Activated CD8-positive, alpha-beta memory T cell treated with anti-CD3 and anti-CD28 coated beads for 1 hour (primary cell): ENCODE measurements at places on chromosomes 3 and 15.

GRCh38 chr3:179829401-179829800 is 176.6 kb downstream of the USP13 start:
- no peak for DNase-seq

- no peak for DNase-seq
These were observed 52.5 kb upstream of the ATP2B2 start for GRCh38 chr3:10557781-10558373.

GRCh38 chr3:16960125-16960524 is 75.4 kb downstream of the PLCL2 start:
- DNase-seq = no peak

DNA sequence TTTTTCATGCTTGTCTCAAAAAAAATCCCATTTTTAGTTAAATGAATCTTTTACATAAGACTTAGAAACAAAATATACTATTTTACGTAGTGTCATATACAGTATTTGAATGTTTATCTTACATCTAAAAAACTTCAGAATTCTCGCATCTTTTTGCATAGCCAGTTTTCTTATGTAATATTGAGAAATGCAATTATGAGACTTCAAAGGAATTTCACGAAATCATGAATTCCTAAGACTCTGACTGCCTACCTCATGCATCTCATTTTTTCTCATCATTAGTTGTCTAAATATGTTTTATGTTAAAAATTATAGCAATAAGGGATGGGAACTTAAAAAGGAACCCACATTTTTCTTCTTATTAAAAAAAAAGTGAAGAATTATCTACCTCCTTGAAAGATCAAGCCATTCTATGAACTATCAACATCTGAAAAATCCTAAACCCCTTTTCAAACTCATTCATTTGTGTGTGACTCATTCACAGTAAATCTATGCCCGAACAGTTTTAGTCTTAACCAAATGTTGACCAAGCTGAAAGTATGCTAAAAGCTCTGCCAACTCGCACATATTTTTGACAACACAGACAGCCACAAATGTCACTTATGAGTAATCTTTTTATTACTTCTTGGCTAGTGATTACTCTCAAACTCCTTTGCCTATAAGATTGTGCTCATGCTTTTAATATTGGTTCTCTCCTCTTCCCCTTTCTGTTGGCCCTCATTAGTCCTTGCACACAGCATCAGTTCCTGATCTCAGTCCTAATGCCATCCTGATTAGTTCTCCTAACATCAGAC is 115.9 kb downstream of the DCLK3 start:
- no peak for DNase-seq

DNA sequence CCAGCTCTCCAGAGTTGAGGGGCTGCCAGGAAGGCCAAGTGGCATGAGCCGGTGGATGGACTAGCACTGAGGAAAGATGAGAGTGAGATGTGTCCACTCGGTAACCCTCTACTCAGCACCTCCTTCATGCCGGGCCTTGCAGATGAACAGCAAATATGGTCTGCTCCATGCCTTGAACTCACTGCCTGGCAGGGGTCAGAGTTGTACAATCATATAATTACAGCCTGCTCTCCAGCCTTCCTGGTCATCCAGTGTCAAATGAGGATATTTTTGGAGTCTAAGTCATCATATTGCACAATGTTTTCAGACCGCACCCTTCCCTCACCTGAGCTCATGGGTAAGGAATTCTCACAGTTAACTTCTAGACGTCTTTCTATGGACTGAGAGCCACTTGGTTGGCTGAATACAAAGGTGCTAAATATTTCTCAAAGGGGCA is 4.9 kb downstream of the MGLL start:
- DNase-seq = no peak

DNA sequence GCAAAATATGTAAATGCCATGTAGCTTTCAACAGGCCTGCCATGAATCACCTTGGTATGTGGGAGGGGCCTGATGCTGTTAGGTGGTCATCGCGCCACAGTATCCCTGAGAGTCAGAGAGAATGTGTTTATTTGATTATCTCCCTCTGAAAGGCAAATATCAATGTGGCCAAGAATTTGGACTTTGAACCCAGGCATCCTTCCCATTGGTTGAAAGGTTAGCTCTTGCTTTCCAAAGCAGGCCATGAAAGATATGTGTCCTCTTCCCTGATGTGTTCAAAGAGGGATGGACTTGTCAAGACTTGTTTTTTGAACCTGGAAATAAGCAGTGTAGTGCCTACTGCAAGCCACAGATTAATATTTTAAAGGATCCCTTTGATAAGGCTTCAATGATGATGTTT is 36.7 kb downstream of the SRP14 start:
- no peak for DNase-seq

DNA sequence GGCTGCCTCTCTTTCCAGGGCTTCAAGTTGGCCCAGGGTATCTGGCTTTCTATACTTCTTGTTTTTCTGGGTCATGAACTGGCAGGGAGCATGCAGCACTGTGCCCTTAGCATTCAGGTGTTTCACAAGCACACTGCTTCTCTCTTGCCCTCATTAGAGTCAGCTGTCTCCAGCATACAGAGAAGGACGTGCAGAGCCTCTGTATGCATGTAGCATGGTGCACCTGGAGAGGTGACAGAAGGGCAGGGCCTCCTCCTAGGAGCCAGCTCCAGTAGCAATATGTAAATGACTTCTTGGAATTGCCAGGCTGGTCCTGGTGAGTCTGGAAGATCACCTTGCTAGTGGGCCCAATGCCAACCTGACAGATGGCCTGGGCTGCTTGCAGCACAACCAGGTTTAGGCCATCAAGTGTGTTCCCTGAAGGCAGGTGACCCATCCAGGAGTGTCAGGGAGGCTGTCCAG is 44.8 kb upstream of the ATP2C1 start:
- no peak for DNase-seq

DNA sequence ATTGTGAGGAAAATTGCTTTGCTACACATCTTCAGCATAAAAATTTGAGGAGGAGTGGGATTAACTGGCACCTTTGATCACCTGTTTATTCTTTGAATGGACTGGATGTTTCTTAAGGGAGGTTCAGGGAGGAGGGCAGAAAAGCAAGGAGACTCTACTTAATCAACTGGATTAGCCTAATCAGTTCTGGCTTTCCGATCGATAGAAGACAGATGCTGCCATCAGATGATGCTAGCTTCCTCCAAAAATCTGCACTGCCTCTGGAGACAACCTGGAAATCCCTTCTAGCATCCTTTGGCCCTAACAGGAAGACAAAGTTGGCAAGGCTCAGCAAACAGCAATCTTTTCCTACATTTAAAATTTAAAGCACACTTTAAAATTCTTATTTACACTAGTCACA is 197.8 kb downstream of the EBLN2 start:
- DNase-seq = no peak

DNA sequence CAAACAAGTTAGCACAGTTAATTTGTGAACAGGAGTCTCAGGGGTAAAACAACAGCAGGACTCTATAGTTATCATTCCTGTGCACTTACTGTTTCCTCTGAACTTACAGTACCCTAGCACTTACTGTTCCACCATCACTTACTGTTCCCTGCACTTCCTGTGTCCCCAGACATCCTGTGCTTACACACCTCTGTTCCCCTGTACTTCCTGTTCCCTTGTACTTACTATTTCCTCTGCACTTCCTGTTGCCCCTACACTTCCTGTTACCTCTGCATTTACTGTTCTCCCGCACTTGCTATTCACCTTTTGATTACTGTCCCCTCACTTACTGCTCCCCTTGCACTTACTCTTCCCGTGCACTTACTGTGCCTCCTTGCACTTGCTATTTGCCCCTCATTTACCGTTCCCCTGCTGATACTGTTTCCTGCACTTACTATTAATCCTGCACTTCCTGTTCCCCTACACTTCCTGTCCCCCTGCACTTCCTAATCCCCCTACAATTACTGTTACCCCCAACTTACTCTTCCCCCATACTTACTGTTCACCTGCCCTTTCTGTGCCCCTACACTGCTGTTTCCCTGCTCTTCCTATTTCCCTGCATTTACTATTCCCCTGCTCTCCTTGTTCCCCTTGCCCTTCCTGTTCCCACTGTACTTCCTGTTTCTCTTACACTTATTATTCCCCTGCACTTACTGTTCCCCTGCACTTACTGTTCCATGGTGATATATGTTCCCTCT is 30.3 kb downstream of the TPRA1 start:
- DNase-seq = no peak

DNA sequence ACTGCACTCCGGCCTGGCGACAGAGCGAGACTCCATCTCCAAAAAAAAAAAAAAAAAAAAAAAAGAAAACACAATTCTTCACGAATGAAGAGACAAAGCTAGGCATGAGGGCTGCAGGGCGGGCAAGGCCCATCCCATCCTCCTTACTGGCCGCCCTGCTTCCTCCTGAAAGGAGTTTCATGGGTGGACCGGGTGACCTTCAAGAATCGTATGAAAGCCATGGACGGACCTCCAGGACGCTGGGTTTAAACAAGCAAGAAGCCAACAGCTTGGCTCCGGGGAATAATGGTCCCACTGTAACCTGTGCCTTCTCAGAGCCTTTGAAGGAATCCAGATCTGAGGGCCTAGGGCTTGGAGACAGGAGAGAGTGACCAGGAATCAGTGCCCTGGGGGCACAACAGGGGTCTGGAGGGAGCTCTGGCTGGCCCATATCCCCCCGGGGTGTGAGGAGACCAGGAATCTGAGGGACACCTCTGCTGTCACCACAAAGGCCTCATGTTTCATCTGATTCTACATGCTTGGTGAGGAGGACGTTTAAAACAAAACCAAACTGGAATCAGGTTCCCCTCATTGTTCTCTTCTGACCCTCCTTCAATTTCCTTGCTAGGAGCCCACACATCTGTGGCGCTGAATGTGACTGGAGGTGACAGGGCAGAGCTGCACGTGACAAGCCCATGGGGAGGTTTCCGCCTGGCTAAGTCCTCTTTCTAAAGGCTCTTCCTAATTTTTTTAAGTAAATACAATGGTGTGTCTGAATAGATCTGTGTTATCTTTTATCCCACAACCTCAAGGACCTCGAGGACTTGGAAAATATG is 46.1 kb downstream of the WHAMM start:
- DNase-seq = no peak

DNA sequence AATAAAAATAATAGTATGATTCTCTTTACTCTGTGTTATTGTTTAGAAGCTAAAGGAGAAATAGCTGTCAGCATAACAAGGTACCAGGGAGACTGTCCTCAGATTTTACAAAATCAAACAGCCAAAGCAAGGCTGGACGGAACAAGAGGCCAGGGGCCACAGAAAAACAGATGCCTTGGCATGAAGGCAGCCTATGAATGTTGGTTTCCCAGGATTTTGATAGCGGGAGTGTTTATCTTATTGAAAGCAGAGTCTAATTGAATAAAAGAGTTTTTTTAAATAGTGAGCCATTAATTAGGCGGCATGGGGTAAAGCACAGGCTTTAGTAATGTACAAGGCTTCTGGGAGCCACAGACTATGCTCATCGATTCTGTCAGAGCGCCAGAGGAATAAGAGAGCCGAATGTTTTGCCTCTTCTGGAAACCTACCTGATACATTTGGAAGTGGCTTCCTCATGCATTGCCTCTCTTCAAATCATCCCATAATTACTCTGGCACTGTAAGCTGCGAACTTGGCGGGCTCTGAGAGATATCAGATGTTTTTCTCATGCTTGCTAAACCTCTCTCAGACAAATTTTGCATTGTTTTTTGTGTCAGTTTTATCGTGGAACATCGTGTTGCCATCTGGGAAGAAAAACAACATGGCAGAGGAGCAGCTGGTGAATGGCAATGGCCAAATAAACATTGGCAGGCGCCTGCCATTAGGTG is 30.4 kb upstream of the TMCO5A start:
- no peak for DNase-seq

GRCh38 chr15:36914466-36914865 is 185.9 kb downstream of the MEIS2 start:
- no peak for DNase-seq

DNA sequence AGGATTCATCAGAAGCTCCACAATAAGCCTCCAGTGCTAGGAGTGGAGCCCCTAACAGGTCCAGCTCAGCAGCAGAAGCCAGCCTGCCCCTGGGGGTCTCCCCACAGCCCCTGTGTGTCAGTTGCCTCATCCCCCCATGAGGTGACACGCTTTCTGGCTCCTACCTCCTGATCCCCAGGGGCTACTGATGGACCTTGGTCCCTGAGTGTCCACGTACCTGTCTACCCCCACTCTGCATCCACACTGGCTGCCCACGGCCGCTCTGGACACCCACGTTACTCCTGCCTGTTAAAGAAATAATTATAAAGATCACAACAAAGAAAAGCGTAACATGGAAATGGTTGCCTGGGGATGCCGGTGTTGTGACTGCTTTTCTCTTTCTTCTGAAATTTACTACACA is 143.1 kb downstream of the CHSY1 start:
- no peak for DNase-seq

GRCh38 chr15:100714749-100715342 is 112.5 kb downstream of the ASB7 start:
- DNase-seq = no peak

DNA sequence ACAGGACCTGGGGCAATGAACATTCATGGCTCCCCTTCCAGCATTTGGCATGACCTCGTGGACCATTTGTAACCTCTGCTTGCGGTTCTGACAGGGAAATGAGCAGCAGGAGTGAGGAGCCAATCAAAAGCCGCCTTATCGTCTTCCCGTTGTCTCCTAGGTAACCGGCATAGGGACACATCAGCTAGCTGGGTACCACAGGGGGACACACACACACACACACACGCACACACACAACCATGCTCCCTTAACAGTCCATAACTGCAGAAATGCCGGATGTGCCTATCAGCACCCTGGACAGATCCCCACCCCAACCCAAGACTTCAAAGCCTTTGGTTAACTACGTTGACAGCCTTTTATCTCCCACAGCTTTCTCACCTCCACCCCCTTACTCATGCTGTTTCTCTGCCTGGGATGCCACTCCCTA is 53.4 kb upstream of the CCDC174 start:
- DNase-seq = peak; percentile 24

DNA sequence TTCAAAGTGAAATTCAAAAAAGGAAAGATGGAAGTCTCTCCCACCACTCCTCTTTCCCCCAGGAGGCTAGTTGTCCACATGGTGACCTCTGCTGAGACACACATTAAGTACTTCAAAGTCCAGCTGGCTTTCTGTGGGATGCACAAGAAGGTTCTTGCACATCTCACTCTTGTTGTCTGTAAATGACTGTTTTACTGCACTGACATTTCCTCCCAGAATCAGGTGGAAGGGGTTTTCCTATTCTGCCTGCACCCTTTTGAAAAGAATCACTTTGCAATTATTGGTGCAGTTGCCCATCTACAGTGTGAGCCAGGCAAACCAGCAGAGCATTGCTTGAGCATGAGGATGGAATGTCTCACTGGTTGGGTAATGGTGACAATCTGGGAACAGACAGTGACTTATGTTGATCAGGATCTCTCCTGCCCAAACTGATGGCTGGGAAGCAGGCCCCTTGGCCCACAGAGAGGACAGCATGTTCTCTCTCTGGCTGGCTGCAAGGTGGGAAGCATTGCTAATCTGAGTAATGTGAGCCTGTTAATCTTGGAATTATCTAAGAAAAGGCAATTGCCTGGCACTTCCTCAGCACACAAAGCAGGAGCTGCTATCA is 347.7 kb upstream of the SATB1 start:
- DNase-seq = no peak

GRCh38 chr3:134609821-134610431 is 40.9 kb downstream of the KY start:
- no peak for DNase-seq
